Stimulated activated CD8-positive, alpha-beta memory T cell treated with anti-CD3 and anti-CD28 coated beads, Interleukin-15, amount 100 ng/mL, for 24 hours (primary cell): ENCODE measurements at places on chromosomes 16 and 17.
A peak's percentile ranks its signal among the peaks of the same experiment; 100 is the strongest.

- DNase-seq: no peak
These were observed 397.3 kb downstream of the SHISA9 start for GRCh38 chr16:13298666-13299065.

DNA sequence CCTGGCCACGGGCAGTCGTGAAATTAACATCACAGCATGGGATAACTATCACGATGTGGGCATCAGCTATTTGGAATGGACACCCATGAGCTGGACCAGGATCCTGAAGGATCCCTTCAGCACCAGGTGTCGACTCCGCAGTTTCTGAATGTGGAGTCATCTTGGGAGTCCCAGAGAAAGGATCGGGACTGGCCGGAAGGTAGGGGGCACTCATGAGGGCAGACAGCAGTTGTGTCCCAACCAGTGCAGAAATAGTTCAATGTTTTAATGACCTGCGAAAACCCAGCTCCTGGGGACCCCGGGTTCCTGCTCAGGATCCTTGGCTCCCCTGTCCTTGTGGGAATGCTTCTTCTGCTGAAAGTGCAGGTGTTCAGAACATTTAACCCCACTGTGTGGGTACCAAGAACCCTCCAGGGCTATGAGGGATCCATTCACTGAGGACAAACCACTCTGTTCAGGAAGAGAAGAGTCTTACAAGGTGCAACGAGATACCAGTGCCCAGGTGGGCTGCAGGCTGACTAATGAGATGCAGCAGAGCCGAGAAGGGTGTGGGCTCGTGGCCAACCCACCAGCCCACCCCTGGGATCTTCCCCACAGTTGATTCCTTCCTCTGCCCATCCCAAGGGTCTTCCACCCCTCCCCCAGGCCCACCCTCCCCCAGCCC lies 154.8 kb downstream of the SALL1 start:
- no peak for DNase-seq

DNA sequence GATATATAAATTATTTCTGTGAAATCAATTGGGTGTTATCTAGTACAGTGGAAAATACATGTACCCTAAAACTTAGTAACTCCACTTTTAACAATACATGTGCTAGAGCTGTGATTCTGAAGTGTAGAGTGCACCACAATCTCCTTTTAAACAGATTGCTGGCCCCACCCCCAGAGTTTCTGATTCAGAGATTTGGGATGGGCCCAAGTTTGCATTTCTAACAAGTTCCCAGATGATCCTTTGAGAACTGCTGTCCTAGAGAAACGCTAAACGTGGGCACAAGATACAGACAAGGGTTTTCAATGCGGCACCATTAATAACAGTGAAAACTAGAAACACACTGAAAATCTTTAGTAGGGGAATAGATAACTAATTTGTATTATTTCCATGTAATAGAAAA lies 49.2 kb downstream of the NXPH3 start:
- no peak for DNase-seq

- DNase-seq: no peak
These were observed 7.0 kb upstream of the HID1 start for GRCh38 chr17:74979408-74980146.

DNA sequence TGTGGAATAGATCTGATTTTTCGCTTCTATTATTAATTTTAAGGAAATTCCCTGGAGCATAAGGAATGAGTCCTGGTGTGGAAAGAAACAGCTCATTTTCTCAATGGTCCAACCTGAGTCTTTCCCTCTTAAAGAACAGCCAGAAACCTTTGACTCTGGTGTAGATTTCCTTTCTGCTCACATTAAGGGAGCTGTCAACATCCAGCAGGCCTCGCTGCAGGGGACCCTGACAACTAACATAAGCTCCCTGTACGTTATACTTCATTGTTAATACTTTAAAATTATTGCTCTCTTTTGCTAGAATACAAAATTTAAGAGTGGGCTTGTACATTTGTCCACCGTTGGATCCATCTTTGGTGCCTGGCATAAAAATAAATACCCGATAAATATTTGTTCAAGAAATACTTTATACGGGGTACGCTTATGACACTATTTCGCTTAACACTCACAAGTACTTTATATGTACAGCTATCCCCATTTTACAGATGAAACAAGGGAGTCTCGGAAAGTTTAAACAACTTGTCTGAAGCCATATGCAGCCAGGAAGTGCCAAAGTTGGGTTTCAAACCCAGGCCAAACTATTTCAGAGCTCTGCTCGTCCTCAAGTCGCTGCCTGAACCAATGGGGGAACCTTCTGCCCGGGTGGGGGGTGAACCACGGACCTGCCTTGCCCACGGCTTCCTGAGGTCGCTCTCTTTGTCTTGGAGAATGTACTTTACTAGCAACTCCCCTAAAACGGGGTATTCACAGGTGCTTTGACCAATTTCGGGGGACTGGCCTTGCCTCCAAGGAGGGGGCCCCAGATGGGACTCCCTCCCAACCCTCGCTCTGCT lies 611 bp downstream of the SMARCE1 start:
- DNase-seq: no peak

DNA sequence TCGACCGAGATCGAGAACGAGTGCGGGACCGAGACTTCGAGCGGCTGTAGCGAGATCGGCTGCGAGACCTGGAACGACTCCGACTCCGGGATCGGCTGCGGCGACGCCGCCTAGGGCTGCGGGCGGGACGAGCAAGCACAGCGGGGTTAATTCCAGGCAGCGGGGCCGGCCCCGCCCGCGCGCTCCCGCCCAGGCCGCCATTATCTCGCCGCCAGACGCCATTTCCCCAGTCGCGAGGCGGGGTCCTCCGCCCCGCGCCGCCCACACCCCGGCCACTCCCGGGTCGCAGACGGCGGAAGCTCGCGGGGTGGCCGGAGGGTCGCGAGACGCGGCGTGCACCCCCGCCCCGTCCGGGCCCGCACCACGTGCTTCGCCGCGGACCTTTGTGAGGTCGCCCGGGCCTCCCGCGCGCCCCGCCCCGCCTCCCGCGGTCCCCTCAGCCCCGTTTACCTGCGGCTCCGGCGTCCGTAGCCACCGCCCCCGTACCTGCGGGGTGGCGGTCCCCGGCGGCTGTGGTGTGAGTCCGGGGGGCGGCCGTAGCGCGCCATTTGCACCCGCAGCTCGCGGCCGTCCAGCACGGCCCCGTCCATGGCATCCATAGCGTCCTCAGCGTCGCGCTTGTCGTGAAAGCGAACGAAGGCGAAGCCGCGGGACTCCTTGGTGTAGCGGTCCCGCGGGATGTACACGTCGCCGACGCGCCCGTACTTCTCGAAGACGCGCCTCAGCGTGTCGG lies 616 bp downstream of the SRSF2 start:
- peak; percentile 40 for DNase-seq

DNA sequence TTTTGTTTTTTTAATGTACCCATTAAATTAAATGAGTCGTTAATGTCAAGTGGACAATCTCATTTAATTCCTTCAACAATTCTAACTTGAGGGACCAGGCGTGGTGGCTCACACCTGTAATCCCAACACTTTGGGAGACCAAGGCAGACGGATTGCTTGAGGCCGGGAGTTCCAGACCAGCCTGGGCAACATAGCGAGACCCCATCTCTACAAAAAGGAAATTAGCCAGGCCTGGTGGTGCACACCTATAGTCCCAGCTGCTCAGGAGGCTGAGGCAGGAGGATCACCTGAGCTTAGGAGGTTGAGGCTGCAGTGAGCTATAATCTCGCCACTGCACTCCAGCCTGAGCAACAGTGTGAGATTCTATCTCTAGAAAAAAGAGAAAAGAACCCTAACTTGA lies 20.7 kb upstream of the GSG1L start:
- no peak for DNase-seq

GRCh38 chr16:87918338-87918737 lies 18.0 kb downstream of the CA5A start:
- DNase-seq: no peak

DNA sequence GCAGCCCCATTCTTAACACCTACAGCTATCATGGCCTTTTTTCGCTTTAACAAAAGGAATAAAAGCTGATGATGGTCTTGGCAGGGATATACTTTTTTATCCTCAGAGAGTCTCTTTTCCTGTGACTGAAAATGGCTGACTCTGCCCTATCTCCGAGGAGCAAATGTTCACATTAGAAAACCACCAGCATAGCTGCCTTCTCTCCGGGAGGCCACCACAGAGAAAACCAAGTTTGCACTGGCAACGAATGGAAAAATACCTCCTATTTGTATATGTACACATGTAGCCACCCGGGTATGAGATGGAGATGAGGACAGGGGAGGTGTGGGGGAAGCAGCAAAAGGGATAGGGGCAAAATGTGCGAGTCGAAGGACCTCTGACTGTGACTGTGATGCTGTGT lies 88.2 kb downstream of the STX8 start:
- no peak for DNase-seq

DNA sequence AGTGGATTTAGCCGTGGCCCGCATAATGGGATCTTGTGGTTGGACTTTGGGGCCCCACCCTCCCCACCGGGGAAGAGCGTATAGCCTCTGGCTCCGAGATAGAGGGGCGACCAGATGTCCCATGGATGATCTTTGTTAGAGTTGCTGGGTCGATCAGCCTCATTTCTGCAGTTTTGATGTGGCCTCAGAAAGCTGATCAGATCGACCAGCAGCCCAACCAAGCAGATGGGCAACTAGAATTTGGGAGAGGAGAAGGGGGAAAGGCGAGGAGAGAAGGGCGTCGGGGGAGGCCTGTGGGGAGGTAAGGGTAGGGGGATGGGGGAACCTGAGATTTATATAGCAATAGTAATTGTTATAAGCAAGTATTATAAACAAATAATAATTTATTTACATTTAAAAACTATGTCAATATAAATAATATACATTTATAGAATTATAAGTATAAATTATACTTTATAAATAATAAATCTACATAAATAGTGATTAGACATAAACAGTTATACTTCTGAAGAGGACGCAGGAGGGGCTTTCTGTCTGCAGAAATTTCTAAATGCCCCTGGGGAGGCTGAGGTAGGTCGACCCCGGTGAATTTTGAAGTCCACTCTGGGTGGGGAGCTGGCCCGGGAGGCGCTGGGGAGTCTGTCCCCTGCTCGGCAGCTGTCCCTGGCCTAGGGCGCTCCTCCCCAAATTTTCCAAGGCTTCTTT lies 136.3 kb downstream of the KCNJ12 start:
- DNase-seq: no peak

- no peak for DNase-seq
These were observed 6.2 kb downstream of the RTN4RL1 start for GRCh38 chr17:2018716-2019510.

GRCh38 chr17:72004611-72005331 lies 116.0 kb upstream of the SOX9 start:
- no peak for DNase-seq

DNA sequence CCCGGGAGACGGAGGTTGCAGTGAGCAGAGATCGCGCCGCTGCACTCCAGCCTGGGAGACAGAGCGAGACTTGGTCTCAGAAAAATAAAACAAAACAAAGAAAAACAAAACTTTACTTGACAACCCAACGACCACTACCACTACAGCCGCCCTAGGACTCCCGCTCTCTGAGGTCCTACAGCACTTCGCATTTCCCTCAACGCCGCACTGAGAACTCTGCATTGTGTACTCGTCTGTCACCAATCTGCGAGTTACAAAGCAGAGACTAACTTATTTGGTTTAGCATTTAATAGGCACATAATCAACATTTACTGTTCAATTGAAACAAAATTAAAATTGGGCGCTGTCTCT lies 479 bp upstream of the ZNF207 start:
- DNase-seq: no peak

DNA sequence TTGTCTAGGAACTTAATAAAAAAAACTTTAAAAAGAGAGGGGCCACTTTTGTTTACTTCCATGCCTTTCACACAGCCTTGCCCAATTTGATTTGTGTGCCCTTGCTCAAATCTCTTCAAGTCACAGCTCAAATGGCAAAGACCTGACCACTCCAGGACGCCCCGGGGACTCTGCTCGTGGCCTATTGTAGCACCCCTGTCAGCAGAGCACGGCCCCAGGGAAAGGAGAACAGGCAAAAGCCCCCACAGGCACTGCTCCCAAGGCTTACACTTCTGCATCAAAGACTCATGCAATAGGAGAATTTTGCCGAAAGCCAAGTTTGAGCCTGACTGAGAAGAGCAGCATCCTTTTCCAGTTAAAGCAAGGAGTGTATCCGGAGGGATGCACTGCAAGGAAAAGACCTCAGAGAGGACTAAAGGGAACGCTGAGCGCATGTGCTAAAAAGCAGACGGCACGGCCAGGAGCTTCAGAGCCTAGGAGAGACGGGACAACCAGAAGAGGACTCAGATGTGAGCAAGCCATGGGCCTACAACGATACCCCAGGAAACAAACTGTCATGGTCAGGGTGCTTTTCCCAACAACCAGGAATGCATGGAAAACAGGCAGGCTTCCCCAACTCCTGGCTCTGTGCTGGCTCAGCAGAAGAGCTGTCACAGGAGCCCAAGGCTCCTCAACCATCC lies 8.2 kb downstream of the CREBBP start:
- no peak for DNase-seq

DNA sequence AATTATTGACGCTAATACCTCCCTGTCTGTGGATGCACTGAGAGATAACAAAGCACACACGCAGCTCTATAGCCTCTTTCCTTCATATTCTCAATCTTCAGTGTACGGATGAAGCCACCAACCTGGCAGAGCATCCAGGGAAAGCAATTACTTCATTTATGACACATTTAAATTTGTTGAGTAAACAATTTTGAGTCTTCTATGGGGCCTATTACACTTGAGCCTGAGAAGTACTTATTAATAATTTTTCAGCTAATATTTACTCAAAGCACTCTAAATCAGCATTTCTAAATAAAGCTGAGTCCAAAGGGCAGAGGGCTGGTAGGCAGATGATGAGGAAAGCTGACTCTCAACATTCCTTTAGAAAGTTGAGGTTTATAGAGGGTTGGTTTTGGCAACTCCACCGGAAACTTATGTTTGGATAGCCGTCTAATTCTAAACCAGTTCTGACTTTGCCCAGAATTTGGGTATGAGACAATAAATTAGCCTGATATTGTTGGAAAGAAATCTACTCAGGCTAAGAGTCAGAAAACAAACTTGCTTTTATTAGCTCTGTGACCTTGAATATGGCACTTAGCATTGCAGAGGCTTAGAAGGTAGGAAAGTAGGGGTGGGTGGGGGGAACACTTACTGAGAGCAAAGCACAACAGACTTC lies 643.5 kb downstream of the CDH11 start:
- no peak for DNase-seq

- DNase-seq: no peak
These were observed 7.1 kb downstream of the CORO7 start for GRCh38 chr16:4409081-4409932.

DNA sequence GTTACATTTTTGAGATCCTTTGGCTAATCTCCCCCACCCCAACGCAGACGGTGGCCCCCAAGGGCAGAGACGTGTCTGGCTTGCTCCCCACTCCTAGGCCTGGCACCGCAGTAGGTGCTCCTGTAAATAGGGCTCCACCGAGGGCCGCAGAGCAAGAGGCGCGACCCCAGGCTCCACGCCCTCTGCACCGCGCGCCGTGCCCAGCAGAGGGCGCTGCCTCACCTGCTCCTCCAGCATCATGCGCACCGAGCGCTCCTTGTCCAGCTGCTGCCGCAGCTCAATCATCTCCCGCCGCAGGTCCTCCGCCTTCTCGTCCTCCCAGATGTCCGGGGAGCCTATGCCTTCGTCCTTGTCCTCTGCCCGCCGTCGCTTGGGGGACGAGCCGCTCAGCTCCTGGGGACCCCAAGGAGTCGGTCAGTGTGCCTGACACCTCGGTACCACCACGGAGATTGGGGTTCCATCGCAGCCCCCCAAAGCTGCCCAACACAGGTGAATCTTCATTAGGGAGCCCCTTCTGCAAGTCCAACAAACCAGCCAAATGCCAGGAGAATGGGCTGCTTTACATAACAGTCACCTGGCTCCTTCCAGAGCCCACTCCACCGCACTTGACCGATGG lies 11.2 kb downstream of the TFAP4 start:
- peak; percentile 26 for DNase-seq

- DNase-seq: no peak
These were observed 10.3 kb downstream of the NT5M start for GRCh38 chr17:17313350-17313991.

GRCh38 chr16:56986361-56986760 lies 3.0 kb upstream of the NLRC5 start:
- no peak for DNase-seq
